Progenitor cell of endocrine pancreas (in vitro differentiated cells): ENCODE measurements at places on chromosomes 2 and 18. TPM values are rescaled to one million over a fixed set of nuclear protein-coding genes. Genes with fewer than 3 reads are reported as not detected.

The EIF2B4 gene
- 49.6 and 56.7 TPM in 2 replicates for total RNA-seq

The TTL gene
- 35.9 and 37.0 TPM in 2 replicates for total RNA-seq

The SCN2A gene
- 0.86 and 1.0 TPM in 2 replicates for total RNA-seq

The ASB18 gene
- total RNA-seq: not detected in 2 replicates

- DNase-seq: no peak
Measured at GRCh38 chr2:31381601-31382000, 32.9 kb downstream of the XDH start.

GRCh38 chr18:70181725-70182124 is 23.8 kb downstream of the RTTN start:
- no peak for DNase-seq

- DNase-seq: peak; percentile 44
Measured at GRCh38 chr2:204325468-204325867, 219.8 kb upstream of the PARD3B start.

GRCh38 chr2:23703037-23703582 is 223.8 kb downstream of the ATAD2B start:
- no peak for DNase-seq

DNA sequence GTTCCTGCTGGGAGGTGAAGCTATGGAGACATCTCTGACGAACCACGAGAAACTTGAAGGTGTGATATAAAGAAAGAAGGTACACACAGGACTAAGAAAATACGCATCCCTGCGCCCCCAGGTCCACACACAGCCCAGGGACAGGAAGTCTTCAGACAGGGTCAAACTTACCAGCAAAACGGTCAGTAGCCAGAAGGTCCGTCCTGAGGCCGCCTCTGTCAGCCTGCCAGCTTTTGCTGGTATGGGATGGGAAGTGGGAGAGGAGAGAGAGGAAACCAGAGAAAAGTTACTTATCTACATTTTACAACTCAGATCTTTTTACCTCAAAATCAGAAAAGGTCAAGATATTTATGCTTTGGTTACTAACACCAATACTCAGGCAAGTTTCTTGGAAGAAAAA is 47.2 kb downstream of the HDLBP start:
- DNase-seq: no peak

DNA sequence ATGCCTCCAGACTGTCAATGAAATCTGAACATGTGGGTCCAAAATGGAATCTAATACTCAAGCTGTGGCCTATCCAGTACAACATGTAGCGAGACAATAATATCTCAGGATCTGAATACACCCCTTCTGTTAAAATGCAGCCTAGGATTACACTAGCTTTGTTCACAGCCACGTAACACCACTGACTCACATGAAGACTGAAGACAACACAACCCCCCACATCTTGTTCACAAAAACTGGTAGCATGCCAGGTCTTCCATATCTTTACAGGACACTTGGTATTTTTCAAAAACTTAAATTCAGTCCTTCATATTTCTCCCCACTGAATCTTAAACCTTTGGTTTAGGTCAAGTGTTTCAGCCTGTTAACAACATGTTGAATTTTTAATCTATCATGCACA is 84.2 kb downstream of the SLC8A1 start:
- no peak for DNase-seq

- DNase-seq: no peak
Measured at GRCh38 chr2:157488877-157489276, 45.0 kb upstream of the CYTIP start.

GRCh38 chr2:237572742-237573101 is 6.3 kb downstream of the PRLH start:
- no peak for DNase-seq

DNA sequence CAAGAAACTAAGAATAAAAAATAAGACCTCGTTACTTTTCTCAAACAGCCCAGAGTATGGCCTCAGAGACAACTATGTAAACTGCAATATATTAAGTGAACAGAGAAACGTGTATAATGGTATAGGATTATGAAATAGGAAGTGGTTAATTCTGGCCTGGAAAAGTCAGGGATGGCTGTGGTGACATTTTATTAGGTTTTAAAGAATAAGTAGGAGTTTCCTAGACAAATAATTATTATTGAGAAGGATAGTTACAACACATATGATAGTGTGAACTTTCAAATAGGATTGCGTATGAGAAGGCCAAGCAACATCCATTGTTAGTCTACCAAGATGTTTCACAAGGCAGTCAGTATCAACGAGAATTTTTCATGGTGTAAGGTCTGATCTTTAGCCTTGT is 244.1 kb downstream of the LPIN1 start:
- no peak for DNase-seq
